Ureter (tissue), 1 donor: ENCODE measurements at places on chromosomes 3 and 15. TPM values are rescaled to one million over a fixed set of nuclear protein-coding genes. Genes with fewer than 3 reads are reported as not detected.

Gene UNC13C
- total RNA-seq = 4.1 TPM

Gene IQCF5
- not detected for total RNA-seq

Gene LSM3
- 11.4 TPM for total RNA-seq

Gene LINGO1
- 1.7 TPM for total RNA-seq

GRCh38 chr3:107578091-107578490, 55.3 kb downstream of the BBX start:
- DNase-seq = no peak

- DNase-seq = no peak
Observed at GRCh38 chr3:132351222-132351806, 34.1 kb downstream of the ACP3 start.

- no peak for DNase-seq
Observed at GRCh38 chr3:25412269-25412668, 15.8 kb upstream of the RARB start.

GRCh38 chr3:184135149-184135910, at the start of gene EIF2B5:
Gene EIF2B5 (plus strand): TSS chr3:184135358. CDS start chr3:184135386, 28 bp downstream.
- DNase-seq = peak; percentile 90

- peak; percentile 12 for DNase-seq
Observed at GRCh38 chr15:68417051-68417450, 14.9 kb downstream of the ITGA11 start.

GRCh38 chr15:25437777-25438600, 835 bp downstream of the UBE3A start:
- peak; percentile 56 for DNase-seq

DNA sequence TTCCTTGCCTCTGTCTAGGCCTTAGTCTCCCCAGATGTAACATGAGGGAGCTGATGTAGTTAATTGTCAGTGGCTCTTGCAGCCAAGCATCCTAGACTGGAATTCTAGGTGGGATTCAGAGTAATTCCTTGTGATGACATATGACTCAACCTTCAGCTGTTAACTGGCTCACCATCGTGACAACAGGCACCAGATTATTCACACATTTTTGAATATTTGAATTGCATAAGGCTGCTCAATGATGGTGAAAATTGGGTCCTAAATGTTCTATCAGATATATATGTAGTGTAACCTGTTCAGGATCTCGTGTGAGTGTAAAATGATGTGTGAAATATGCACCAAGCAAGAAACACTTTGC, 405.1 kb downstream of the LPP start:
- DNase-seq = no peak

DNA sequence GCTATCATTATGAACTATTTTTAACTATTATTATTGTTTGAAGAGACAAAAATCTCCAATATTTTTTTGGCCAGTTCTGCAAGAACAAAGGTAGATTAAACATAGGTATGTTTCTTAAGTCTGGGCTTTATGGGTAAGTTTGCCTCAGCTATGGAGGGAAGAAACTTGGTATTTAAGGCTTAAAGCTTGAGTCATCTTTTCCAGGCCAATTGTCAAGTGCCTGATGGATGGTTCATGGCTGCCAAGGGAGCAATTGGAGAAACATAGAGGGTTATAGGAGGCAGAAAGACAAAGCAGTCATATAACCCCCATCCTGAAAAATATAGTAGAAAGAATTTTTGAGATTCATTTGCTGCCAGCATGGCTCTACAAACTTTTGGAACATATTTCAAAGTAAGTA, 7.2 kb upstream of the STAC start:
- no peak for DNase-seq

DNA sequence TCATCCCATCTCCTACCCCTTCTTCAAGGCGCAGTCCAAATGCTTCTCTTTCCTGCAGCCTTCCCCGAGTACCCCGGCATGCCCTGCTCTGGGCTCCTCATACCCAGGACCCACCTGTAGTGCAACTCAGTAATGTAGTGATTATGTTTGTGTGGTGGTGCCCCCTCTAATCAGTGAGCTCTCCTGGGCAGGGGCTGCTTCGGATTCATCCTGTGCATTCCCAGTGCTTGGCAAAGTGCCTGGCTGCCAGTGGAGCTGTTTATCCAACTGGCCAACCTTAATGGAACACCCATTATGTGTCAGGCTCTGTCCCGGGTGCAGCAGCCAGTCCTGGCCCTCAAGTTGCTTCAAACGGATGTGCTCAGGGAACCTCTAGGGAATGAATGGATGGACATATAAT, 174.4 kb upstream of the LINGO1 start:
- DNase-seq = no peak
